Activated T-cell treated with anti-CD3 and anti-CD28 coated beads for 24 hours (primary cell): ENCODE measurements at places on chromosomes 3 and 15.
A peak's percentile ranks its signal among the peaks of the same experiment; 100 is the strongest.

DNA sequence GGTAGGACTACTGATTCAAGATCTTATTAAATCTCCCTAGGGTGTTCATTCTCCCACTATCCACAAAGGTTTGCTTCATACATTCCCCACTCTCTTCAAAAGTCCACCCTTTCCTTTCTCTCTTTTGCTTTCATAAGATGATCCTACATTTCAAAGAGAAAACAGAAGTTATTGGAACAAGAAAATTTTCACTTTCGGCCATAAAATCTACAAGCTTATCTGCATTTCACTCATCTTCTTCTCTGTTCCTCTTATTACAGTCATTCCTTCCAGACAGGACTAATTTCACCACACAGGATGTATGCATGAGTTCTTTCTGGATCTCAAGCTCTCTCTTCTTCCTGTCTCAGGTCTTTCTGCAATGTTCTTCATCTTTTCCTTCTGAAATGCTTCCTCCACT is 238.7 kb downstream of the ISL2 start:
- no peak for DNase-seq

GRCh38 chr15:77904901-77905300 is 172.6 kb downstream of the TBC1D2B start:
- DNase-seq, result no peak

- no peak for DNase-seq
Measured at GRCh38 chr3:43641306-43642114, 19.7 kb upstream of the ANO10 start.

GRCh38 chr3:50599716-50600118 is 11.9 kb downstream of the CISH start:
- DNase-seq, result no peak

- DNase-seq, result no peak
Measured at GRCh38 chr15:29870495-29871151, 48.4 kb upstream of the TJP1 start.

DNA sequence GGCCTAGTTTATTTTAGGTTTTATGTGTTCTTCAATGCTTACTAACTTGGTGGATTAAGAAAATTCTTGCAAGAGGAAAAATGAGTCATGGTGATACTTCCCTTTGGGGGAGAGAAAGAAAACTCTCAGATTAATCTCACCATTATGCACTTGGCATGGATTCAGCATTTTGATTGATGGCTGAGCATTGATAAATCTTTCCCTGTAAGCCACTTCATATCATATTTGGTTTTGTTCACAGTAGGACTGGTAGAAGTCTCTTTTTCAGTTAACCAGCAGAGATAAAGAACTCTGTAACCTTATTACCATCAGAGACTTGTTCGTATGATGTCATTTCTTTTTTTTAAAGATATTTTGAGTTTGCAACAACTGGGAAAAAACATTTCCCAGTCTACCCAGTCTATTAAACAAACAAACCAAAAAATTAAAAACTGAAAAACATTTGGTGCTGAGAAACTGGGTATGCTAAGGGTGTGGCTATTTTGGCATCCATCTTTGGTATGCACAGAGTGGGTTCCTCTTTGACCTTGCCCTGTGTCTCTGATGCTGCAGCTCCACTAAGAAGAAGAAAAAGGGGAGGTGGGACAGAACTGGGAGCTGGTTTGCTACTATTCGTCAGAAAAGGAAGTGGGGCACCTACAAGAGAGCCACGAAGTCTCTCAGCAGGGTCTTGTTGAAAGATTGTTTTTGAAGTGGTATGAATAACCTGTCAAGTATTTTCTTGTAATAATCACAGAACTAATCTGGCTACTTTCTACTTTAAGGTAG is 17.2 kb downstream of the TMOD3 start:
- DNase-seq, result no peak

GRCh38 chr15:61764141-61764540 is 296.1 kb downstream of the VPS13C start:
- no peak for DNase-seq

DNA sequence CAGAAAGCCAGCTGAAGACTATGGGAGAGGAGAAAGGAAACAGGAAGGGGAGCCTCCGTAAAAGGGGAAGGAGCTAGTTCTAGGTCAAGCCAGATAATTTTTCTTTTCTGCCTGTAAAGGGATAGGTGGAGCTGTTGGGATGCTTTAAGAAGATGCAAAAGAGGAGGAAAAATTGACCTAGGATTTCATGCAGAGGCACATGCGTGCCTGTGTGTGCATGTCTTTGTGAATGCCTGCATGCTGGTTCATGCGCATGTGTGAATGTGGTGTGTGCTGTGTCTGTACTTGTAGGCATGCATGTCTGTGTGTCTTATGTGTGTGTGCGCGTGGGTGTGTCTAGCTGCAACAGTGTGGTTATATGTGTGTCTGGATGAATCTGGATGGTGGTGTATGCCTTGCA is 27.3 kb downstream of the CCDC33 start:
- DNase-seq, result no peak

DNA sequence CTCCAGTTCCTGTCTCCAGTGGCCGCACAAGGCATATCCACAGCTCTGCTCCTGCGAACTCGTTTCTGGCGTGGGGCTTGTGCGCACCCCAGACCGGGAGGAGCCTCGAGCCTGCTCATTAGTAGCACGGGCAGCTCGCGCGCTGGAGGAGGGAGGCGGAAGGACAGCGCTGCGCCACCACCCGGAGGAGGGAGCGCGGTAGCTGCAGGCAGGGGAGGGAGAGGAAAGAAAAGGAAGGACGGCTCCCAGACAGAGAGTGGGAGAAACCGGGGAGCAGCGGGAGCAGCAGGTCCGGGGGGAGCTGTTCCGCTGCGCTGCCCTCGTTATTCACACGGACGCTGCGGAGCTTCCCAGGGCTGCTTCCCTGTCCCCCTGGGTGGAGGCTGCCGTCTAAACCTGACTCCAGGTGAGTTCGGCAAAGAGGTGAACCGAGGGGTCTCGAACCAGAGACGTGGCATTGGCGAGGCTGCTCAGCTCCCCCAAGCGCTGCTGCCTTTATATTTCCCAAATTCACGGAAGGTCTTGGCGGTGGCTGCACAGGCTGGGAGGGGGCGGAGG is 121.3 kb upstream of the ZNF717 start:
- no peak for DNase-seq

DNA sequence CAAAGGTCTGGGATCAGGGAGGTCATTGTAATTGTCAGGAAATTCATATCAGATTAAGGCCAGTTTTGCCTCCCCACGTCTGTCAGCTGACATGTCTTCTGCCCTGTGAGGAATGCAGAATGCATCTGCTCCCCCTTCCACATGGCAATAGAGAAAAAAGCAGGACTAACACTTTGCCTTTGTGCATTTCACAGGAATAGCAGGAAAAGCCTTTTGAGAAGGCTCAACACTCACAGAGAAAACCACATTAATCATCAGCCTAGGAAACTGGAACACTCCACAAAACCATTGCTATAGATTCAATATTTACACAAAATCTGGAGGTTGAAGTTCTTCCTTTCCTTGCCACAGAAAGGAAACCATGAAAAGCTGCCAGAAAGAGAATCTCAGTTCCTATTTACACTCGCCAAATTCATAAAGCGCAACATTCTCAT is 165.2 kb upstream of the HES1 start:
- no peak for DNase-seq

DNA sequence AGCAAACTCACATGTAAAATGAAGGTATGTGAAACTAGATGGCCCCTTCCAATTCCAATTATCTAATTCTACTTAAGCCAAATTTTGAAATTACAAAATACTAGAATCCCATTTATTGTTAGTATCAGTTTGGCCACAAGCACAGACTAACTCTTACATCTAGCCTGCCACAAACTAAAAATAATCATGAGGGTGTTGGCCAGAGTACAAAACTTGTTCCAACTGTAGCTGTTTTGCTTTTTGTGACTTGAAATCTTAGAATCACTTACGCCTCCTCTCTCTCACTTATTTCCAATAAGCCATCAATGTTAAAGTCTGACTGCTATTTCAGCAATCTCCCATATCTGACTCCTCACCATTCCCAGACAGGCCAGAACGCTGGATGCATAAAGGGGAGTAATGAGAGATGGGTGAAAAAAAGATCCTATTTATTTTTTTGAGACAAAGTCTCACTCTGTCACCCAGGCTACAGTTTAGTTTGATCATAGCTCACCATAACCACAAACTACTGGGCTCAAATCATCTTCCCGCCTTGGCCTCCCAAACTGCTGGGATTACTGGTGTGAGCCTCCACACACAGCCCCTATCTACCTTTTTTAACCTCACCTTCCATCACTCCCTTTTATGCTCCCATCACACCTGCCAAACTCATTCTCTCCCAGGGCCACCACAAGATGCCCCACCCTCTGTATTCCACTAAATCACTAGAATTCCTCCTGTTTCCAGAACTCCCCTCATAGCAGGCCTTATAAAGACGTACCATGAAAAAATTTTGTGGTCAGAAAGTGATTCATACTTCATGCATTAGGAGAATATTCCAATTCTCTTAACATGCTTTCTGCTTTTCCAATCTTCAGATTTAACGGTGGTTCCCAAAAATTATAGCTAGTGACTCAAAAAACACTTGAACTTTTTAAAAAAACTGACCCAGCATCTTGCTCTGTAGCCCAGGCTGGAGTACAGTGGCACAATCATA is 36.5 kb downstream of the ATOSA start:
- no peak for DNase-seq

DNA sequence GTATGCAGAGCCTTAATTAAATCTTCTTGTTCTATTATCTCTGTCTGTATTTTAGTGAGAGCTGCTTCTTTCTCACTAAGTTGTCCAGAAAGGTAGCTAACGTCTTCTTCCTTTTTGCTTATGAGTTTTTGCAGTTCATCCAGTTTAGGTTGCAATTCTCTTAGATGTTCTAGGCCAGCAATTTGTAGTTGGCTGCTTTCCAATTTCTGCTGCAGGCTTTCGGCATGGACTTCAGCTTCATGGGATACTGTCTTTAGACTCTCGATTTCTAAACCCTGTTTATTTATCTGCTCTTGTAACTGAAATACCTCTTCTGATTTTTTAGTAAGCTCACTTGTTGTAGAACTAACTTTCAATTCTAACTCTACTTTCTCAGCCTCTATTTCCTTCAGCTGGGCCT is 35.5 kb upstream of the HCLS1 start:
- no peak for DNase-seq

DNA sequence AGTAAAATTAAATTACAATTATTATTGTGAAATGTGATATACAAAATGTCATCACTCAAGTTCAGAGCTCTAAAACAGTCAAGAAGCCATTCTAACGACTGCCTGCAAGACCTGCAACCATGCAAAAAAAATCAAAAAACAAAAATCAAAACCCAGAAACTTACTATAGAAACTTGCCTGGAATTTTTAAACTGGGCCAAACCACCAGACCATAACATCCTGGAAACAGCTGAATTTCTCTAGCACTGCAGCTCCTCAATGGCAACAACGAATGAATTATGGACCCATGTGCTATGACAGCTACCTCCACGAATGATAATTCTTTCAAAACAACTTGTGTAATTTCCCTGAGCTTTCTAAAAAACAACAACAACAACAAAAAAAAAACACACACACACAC is 130.0 kb upstream of the KCNMB2 start:
- DNase-seq, result no peak

- peak; percentile 12 for DNase-seq
Measured at GRCh38 chr15:98292442-98293240, 332.1 kb downstream of the ARRDC4 start.

DNA sequence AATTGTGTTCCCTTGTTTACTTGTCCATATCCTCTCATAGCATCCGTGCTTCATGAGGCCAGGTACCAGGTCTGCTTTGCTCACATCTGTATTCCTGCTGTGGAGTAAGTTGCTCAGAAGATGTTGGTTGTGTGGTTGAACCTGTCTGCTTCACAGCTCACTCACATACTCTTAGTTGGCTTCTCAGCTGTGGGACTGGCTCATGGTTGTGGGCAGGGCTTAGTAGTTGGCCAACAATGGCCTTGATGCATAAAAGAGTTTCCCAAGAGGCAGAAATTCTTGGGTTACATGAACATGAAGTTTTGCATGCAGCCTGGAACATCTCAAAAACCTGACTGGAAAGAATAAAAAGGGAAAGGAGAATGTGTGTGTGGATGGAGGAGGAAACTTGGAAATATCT is 17.0 kb downstream of the CELF6 start:
- no peak for DNase-seq

DNA sequence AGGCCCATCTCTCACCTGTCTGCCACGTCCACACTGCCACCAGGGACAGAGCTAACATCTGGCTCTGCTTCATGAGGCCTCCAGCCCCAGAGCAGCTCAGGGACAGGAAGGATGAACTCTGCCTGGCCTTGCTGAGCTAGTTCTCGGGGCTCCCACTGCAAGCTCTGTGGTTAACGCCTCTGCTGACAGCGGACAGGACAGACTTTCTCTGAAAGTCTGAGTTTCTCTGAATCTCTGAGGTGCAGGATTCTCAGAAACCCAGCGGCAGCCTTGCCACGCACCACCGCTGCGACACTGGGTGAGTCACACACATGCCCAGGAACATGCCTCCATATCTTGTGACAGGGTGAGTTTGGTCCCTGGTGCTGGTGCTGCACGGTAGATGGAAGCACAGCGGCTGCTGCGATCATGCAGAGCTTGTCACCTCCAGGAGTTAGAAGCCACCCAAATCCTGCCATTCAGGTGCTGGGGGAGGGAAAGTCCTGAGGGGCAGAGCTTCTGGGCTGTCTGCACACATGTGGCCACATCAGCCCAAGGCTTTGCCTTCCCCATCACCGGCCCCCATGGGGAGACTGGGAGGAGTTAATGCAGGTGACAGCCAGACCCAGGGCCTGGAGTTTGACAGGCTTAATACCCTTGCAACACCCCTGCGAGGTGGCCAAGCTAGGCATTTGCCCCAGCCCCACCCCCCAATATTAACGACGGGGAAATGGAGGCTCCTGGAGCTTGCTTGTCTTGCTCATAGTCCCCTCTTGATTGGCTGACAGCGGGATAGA is 267.0 kb downstream of the PLCL2 start:
- peak; percentile 82 for DNase-seq

- DNase-seq, result no peak
Measured at GRCh38 chr3:23653647-23654525, 151.9 kb upstream of the UBE2E1 start.

GRCh38 chr3:135992072-135992471 is 26.5 kb downstream of the PPP2R3A start:
- no peak for DNase-seq

- no peak for DNase-seq
Measured at GRCh38 chr3:56629047-56629446, 54.0 kb downstream of the TASOR start.
